Lower leg skin (tissue), 4 donors: ENCODE measurements at places on chromosomes 13 and 19. TPM values are rescaled to one million over a fixed set of nuclear protein-coding genes. Genes with fewer than 3 reads are reported as not detected.
A peak's percentile ranks its signal among the peaks of the same experiment; 100 is the strongest.

Gene ZNF329
- total RNA-seq, result 12.1 TPM

Gene ZNF729
- total RNA-seq, result not detected

Gene STOML3
- not detected for total RNA-seq

Gene ZNF607
- 6.9 TPM for total RNA-seq

Gene KLK5
- 241 TPM for total RNA-seq

Gene BEST2
- total RNA-seq, result 116 TPM

Gene KIRREL2
- total RNA-seq, result not detected

Gene ZNF20
- total RNA-seq, result 3.9 TPM

Gene SLAIN1
- total RNA-seq, result 3.0 TPM

DNA sequence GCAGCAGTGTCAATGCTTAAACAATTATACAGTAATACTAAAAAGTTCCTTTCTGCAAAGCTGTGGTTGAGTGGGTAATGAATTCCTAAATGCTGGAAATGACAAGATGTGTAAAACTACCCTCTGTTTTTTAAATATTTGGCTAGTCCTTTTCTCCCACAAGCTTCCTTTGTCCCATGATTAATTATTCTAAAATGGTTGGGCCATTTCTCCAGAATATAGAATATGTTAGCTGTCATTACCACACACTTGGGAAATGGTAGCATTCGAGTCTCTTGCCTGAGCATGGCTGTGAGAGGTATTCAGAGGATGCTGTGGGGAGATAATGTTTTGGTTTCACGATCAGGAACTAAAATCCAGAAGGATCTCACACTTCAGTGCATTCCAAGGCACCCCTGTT lies 1185.8 kb downstream of the UQCRFS1 start:
- DNase-seq, result no peak

DNA sequence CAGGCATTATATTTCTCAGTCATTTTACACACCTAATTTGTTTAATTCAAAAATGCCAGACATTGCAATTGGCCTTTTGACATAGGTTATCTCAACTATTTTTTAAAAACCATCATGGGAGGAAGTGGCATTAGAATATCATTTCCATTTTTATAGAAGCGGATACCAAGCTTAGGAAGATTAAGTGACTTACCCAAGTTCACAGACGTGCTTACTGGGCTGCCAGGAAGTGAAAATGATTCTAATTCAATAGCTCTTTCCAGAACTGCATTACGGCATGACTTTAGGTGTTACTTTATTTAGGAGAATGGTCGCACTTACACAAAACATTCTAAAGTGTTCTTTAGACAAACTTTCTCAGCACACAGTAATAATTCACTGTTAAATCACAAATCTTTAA lies 231.9 kb downstream of the KLF12 start:
- no peak for DNase-seq

DNA sequence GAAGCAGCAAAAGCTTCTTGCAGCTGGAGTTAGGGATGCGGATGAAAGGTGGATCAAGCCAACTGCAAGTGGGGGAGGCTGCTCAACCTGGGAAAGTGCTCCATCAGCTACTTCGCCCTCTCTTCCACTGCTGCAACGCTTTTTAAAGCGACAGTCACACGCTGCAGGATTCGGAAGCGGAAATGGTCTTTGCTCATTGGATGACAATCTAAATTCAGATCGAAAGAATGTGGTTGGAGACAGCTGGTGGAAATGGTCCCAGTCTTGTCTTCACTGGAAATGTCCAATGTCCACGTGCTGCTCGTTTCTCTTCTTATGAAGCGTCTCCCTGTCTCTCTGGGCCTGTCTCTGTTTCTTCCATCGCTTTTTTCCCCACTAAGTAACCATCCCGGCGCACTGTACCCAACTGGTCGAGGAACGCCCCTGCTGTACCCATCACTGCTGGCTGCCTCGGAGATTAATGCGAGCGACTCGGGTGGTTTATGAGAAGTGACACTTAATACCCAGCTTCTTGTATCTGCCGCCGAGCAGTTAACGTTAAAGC lies 2.1 kb upstream of the FGF9 start:
- DNase-seq, result no peak

GRCh38 chr13:49219647-49220035 lies 497 bp upstream of the MLNR start:
- no peak for DNase-seq

GRCh38 chr19:30170081-30170480 lies 202.1 kb upstream of the ZNF536 start:
- no peak for DNase-seq

DNA sequence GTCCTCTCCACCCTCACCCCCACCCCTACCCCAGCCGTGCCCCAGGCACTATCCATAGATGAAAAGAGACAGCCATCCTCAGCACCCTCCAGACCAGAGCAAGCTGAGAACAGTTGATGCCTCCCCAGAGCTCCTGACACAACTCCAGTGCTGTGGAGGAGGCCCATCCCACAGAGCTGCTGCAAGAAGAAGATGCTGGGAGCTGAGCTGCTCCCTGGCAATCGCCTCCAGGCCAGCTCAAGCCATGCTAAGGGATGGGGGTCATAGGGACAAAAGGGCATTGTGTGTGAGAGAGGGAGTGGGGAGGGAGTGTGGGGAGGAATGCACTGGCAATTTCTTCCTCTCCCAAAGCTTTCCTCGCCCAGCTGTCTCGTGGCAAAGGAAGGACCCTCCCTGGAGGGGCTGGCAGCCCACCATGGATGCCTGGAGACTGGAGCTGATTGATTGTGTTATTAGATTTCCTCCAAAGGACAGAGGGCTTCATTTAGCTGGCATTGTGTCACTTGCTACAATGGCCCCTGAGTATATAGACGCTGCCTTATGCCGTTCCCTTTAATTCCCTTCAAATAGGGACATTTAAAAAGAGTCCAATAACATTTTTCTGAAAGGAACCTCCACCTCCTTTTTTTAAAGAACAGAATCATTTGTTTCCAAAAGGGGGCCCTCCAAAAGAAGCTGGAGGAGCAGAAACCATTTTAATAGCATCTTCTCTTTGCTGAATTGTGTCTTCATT lies 476.4 kb downstream of the FOXO1 start:
- DNase-seq, result no peak

- no peak for DNase-seq
Observed at GRCh38 chr13:102729560-102730270, 34.9 kb upstream of the METTL21C start.

GRCh38 chr13:30859326-30859725 lies 46.7 kb upstream of the MEDAG start:
- no peak for DNase-seq

DNA sequence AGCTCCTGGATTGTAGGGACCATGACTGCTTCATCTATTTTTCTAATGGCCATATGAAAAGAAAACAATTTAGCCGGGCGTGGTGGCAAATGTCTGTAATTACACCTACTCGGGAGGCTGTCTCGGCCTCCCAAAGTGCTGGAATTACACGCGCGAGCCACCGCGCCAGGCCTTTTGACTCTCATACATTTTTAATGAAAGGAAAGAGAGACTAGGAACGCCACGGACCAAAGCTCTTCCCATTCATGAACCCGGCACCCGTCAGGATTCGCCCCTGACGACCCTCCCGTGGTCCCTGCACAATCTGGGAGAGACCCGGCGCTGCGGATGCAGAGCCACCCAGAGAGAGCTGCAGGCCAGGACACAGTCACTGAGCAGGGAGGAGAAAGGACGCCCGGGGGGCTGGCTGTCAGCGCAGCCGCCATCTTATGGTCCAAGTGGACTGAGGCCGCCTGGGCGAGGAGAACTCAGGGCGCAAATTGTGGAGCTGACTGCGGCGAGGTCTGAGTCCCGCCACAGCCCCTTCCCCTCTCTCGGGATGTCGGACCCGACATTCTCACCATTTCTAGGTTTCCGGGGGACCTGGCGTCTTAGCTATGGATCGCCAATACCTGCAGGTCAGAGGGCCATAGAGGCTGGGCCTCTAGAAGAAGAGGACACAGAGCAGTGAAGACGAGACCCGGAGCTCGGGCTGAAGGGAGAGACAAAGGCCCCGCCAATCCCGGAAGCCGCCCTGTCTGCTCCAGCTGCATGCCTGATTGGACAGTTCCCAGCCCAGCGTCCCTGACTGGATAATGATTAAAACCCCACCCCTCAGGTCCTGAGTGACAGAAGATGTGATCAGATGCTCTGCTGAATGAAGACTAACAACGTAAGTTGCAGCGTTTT lies at the start of gene ZNF681:
ZNF681 (minus strand) TSS at position 705 of the 888 bp plus-strand sequence; CDS start at position 563, 142 bp downstream.
- peak; percentile 97 for DNase-seq

- DNase-seq, result no peak
Observed at GRCh38 chr13:100721885-100722512, 47.4 kb upstream of the TMTC4 start.

GRCh38 chr13:25501231-25501630 lies 129.5 kb downstream of the ATP8A2 start:
- DNase-seq, result no peak

DNA sequence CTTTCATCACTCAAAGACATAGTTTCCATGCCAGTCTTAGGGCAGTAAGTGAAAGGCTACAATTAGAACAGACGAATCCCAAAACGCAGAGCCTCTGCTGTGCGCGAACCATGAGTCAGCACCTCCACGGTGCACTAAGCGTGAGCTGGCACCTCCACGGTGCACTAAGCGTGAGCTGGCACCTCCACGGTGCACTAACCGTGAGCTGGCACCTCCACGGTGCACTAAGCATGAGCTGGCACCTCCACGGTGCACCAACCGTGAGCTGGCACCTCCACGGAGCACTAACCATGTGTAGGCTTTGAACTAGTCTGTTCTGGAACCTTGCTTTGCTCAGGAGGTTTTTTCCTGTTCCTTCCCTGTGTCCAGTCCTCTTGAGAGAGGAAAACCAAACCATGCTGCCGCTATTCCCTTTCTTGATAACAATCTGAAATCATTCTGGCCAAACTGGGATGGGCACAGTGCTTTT lies 120.6 kb downstream of the IRS2 start:
- DNase-seq, result no peak

- DNase-seq, result no peak
Observed at GRCh38 chr19:3880471-3881271, at the start of gene ATCAY. Gene ATCAY, plus strand, starts transcription at chr19:3880685. Its CDS starts 5,083 bp downstream, at chr19:3885768.

GRCh38 chr19:8143041-8143440 lies 6.4 kb downstream of the FBN3 start:
- DNase-seq, result no peak

DNA sequence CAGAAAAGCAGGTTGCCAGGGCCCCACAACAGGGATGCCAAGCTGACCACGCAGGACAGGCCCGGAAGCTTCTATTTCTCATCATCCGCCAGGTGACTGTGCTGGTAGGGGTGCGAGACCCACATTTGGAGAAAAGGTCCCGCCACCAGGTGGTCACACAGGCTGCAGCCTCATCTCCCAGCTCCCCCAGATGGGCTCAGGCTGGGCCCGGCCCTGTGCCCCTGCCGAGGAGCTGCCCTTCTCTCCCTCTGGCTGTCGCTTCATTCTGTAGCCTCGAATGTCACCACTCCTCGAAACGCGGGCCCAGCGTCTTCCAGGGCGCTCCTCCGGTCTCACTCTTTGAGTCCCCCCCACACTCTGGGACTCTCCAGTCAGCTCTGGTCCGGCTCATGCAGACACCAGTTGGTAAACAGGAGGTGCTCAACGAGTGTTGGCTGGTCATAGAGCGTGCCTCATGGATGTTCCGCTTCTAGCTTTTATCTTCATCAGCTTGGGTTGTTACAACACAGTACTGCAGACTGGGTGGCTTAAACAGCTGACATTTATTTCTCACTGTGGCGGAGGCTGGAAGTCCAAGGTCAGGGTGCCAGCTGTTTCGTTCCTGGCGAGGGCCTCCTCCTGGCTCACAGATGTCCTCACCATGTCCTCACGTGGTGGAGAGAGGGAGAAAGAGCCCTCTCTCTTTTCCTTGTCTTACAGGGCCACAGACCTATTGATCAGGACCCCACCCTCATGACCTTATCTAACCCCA lies 87.1 kb downstream of the TEX29 start:
- DNase-seq, result no peak

DNA sequence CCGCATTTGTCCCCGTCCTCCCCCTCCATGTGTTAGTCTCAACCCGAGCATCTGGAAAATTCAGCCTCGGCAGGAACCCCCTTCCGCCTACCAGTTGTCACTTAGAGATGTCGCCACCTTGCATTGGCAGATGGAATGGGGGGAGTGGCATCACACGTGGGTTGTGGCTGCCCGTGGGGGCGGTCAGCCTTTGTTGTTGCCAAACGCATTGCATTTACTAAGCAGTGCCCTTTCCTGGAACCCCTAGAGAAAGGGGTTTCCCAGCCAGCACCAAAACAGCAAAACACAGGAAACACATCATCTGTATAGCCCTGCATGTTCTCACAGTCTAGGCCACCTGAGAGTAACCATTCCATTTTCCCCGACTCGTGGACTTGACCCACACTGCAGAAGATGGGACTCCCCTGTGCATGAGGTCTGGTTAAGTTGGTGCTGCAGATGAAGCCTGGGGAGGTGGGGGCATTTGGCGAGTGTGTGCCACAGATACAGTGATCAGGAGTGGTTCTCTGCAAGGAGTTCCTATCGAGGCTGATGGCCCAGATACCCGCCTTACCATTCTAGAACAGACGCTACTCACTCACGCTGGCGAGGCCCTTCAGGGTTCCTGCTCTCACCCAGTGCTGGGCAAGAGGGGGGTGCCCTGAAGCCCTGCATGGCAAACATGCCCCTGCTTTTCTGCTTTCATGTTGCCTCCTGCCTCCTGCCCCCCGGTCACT lies 38.3 kb downstream of the TMED1 start:
- DNase-seq, result no peak
